Activated T-helper 2 cell treated with anti-CD3 and anti-CD28 coated beads, Interferon-gamma antibody, Interleukin-2, Interleukin-4, amounts not matched to agents 10 μg/mL and 5 μg/mL and 100 μg/mL, durations not matched to agents 14 hours and 24 hours and 36 hours (primary cell): ENCODE measurements at places on chromosomes 1 and 21.

GRCh38 chr1:151893176-151893924, 16.0 kb downstream of the THEM4 start:
- DNase-seq, result no peak

DNA sequence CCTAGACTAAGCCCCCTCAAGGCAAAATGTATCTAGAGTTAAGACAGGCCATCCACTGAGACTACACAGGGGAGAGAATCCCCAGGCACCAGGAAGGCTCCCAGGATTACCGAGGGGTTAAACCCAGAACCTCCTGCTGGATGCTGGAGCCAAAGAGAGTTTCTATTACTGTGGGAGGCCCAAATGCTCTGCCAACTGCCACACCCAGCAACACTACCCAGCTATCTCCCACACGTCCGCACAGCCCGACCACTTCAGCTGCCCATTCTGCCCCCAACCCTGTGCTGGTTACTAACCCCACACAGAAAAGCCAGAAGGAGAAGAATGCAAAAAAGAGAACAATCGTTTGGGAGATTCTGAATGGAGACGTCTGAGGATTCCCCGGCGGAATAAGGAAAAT, 63.6 kb downstream of the CD46 start:
- no peak for DNase-seq

GRCh38 chr1:160653620-160654016, 6.8 kb upstream of the SLAMF1 start:
- DNase-seq, result no peak

DNA sequence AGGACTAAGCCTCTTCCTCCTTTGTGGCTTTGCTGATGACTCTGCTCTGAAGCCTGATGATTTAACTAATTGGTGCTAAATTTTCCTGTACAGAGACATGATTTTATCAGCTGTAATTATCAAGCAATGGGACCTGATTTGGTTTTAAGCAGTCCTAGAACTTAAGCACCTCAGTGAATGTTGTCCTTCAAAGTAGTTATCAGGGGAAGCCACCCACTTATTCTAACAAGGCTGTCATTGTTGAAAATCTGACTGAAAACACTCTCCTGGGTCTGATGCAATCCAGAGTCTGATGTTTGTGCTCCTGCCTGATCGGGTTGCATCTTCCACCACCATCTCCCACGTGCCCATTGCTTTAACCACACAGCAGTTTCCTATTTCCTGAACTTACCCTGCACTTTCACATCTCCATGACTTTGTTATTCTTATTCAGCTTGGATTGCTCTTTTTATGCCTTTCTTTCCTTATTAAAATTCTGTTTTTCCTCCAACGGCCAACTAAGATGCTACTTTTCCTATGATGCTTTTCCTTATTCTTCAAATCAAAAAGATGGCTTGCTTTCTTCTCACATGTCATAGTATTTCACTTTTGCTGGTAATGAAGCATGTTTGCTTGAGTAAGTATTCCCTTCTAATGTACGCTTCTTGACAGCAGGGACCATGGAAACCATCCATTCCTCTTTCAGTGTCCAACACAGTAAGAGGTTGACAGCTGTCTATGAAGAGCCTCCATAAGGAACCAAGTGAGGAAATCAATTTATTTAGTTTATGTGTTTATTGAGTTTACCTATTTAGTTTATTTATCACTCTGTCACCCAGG, 55.0 kb downstream of the S1PR1 start:
- DNase-seq, result peak; percentile 50

DNA sequence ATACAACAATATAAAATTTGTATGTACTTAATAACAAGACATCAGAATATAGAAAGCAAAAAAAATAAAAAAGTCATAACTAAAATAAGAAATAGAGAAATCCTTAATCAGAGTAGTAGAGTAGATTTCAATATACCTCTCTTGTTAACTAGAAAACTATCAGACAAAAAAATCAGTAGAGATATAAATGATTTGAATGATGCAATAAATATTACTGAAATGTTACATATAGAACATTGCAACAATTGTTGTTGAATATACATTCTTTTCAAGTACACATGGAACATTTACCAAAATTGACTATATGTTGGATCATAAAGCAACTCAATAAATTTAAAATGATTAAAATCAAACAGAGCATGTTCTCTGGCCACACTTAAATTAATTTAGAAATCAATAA, 31.9 kb upstream of the ADAR start:
- DNase-seq, result no peak

DNA sequence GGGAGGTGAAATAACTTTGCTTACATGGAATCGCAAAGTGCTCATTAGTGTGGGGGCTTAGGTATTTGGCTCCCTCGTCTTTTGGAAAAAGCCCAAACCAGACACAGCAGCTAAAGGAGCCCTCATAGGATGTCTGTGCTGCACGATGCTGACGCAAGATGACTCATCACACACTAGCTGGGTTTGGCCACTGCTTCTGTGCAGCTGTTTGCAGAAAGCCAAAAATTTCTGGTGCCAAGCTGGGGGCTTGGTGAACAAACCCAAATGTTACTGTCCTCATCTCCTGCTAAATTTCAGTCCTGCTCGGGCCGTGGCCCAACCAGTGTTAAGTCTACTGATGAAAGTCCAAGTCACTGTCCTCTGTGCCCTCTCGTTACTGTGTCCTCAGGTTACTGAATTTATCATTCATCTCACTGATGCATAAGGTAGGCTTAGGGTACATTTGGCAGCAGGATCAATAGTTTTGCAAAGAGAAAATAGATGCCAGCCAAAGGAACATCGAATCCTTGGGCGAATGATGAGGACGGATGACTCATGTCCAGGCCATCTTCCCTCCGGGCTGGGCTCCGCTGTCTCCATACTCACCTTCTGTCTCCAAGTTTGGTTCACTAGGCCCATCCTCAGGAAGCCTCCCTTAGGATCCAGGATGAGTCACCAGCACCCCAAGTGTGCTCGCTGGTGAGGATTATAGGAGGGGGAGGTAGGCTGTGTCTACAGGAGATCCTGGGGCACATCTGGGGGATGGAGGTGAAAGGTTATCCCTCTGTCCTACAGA, 177.7 kb downstream of the ADSS2 start:
- DNase-seq, result no peak

GRCh38 chr1:14667651-14667984, 69.1 kb downstream of the KAZN start:
- DNase-seq, result no peak

DNA sequence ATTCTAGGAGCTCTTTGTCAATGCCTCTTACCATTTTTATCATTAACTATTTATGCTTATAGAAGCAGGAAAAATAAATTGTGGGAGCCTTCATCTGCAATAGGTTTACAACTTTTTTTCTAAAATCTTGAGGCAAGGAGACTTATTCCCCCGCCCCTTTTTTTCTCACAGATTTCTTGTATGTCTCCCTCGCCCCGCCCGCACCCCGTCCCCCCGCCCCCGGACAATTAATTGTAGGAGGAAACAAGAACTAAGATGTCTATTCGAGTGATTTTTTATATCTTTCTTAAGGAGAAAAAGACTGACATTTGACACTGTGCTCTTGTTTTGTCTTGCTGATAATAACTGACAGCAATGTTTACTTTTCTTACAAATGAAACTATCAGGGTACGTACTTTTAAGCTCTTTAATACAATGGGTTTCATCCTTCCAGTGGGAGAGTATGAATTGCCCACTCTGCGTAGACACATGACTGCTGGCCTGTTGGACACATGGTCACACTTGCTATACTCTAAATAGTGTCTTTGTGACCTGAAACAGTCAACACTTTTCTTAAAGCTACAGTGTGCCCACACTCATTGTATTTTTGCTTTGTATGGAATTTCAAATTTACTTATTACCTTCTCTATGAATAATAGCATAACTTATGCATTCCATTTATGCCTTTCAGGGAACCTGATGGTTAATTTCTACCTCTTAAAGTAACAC, 1.5 kb upstream of the IVNS1ABP start:
- no peak for DNase-seq

DNA sequence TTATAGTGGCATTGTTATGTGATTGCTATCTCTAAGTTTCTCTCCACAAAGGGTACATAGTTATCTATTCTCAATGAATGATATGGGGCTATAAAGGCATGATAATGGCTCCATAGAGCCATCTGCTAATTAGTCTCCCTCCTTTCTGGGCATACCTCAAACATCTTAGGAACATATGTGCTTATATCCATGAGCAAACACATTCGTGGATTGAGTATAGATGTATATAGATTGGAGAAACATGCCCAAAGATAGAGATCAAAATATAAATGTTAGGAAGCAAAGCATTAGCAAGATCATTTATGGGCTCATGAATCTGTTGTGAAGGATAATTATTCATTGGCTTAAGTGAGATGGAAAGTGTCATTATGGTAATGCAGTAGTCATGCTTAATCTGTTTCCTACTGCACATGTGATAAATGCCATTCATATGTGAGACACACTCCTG, 155.8 kb upstream of the UBE2U start:
- DNase-seq, result no peak
